ENCODE measurements at places on chromosomes 2 and 18. TPM values are rescaled to one million over a fixed set of nuclear protein-coding genes. Genes with fewer than 3 reads are reported as not detected.

The MEIS1 gene
- total RNA-seq: 255 TPM

The TFCP2L1 gene
- 3.0 TPM for total RNA-seq

The PLA2R1 gene
- total RNA-seq: 3.6 TPM

The CCDC121 gene
- total RNA-seq: 5.6 TPM

GRCh38 chr2:68418855-68419254 is 48.2 kb downstream of the FBXO48 start:
- DNase-seq: no peak

DNA sequence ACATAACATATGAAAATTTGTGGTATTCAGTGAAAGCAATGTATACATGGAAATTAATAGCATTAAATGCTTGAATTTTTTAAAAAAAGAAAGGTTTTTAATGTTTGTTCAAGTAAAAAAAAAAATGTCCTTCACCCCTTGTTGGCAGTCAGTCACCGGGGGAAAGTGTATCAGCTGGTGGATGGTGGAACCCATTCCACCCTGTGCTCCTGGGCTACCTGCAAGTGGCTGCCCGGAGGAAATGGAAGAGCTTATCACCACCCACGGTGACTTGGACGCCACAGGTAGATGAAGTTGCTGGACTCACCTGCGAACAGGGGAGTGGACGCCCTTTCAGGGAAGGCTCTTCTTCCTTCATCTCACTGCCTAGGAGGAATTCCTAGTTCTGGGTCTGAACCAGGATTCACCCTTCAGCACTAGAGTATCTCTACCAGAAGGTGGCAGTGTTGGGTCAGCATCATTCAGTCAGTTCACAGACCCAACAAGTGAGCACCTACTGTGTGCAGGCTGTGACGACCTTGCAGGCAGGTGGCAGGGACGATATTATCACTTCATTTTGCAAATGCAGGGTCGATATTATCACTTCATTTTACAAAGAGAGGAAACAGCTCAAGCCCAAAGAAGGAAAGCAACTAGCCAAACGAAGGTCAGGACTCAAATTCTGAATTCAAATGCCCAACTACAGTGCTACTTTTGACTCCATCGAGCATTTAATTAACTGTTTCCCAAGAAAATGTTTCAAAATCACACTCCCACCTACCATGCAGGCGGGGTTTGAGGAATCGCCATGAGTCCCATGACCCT is 35.8 kb downstream of the CIB4 start:
- peak; percentile 67 for DNase-seq

- no peak for DNase-seq
Observed at GRCh38 chr2:42337356-42337820, 23.6 kb downstream of the COX7A2L start.

DNA sequence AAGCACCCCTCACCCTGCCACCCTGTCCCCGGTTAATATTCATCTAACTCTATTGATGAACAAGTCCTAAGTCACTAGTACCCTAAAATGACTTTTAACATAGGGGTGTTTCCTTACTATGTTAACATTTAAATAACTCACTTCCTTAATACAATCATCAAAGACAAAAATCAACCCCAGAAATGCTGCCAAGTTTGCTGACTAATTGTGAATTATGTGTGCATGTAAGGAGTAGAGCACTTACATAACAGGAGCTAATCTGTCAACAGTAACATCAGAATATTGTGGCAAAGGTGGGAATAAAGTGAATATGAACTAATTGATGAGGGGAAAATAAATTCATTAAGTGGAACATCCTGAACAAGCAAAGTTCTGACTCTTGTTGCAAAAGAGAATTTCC is 81.4 kb upstream of the ERBB4 start:
- DNase-seq: no peak

DNA sequence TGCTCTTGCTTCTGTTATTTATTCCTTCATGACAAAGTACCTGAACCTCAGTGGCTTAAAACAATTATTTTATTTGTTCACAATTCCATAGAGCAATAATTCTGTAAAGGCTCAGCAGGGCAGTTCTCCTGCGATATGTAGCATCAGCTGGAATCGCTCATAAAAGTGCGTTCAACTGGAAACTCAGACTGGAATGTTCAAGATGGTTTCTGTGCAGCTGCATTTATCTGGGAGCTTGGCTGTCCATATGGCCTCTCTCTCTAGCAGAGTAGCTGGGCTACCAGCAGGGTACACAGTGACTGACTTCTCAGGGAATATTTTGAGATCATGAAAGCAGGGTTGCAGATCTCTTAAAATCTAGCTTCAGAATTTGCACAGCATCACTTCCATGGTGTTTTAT is 13.5 kb downstream of the CCDC121 start:
- DNase-seq: no peak

DNA sequence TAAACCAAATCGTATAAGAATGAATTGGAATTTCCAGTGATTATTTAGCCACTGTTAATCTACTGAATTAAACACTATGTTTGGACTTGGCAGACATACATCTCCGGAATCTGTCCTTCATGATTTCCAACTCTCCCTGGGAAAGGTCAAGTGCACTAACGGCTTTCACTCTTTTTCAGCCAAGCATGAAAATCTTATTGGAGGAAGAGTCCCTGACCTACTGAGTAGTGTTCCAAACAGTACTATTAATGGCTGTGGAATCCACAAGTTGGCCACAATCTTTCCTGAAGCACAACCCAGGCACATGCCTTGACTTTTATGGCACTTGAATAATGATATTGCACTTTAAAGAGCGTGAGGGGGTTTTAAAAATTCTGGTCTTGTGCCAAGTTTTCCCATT is 318.9 kb upstream of the RND3 start:
- DNase-seq: no peak

DNA sequence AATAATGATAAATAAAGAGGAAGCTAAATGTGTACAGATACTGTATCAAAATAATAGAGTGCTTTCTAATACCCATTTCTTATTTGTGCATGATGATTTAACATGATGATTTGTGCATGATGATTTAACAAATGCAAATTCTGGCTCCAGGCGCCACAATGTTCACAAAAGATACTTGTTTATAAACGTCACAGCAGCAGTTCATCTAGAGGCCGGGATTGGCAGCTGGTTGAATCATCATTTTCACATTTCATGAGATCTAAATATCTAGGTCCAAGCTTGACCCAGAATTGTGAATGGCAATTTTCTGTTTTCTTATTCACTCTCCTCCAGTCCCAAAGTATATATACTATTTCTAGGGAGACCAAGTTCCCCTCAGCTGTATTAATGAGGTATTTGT is 322.0 kb downstream of the SUCLG1 start:
- no peak for DNase-seq

GRCh38 chr2:69036926-69037325 is 23.9 kb downstream of the ANTXR1 start:
- no peak for DNase-seq

- no peak for DNase-seq
Observed at GRCh38 chr2:235592836-235593235, 99.0 kb downstream of the AGAP1 start.
